ENCODE measurements at places on chromosomes 11 and 22. TPM values are rescaled to one million over a fixed set of nuclear protein-coding genes. Genes with fewer than 3 reads are reported as not detected.

The RPL27A gene
- polyA plus RNA-seq: 3,212 TPM

The TFIP11 gene
- polyA plus RNA-seq: 21.4 TPM

DNA sequence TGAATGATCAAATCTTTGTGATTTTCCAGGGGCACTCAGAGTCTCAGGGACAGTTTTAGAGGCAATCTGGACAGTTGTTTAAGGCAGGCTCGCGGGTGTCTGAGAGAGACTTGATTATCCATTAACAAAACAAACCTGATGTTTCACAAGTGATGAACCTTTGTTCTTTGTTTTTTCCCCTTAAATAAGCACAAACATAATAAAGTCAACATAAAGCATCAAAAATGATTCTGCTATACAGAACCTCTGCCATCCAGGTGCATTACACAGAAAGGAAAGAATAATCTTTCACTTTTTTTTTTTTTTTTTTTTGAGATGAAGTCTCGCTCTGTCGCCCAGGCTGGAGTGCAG, 13.2 kb downstream of the BID start:
- no peak for DNase-seq

- no peak for DNase-seq
Observed at GRCh38 chr11:33059331-33060007, 20.1 kb downstream of the TCP11L1 start.

DNA sequence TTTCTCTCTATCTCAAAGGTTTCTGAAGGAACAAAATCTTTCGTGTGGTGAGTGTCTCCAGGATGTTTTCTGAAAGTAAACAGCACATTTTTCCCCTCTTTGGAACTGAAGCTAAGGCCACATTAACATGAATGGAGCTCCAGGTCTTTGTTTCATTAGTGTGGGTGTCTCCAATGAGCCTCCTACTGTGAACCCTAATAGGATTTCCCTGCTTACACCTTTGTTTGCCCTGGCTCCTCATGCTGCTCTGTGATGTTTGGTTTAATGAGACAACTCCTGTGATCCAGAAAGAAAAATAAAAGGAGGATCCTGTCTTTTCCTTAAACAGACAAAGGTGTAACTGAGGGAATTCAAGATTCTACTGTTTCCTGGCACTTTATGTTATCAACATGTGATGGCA, 76.9 kb upstream of the SLC6A5 start:
- DNase-seq: no peak

DNA sequence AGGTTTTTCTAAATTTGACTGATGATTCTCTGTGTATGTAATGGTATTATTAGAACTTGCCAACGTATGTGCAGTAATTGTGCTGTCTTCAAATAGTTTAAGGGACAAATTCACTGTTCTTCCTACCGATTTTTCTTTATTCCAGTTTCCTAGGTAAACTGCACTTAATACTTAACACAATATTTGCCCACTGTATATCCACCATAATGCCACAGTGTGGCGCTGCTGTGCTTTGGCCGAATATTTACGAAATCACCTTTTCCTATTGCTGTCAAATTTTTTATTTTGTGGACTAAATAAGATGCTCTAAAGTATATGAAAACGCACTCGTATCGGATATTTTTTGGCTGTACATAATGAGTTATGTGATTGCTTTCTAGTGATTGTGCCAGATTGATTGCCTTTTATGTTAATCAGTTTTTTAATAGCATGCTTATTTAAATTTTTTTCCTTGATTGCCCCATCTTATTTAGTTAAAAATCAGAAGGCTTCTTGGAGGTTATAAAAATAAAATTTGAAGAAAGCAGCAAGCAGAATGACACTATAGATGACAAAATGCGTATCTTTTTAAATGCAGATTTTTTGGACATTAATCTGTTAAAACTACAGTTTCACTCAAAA, 10.5 kb downstream of the AASDHPPT start:
- peak; percentile 66 for DNase-seq

GRCh38 chr11:36692704-36693103, 94.7 kb upstream of the RAG2 start:
- DNase-seq: no peak

DNA sequence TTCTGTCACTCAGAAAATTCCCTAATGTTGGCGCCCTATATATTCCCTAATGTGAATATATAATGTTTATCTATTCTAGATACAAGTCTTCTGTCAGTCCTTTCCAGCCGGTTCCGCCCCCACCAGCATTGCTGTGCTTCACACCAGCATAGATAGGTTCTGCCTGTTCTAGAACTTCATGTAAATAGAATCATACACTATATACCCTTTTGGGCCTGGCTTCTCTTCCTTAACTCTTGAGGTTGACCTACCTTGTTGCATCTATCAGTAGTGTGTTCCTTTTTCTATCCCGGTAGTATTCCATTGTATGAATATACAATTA, 34.6 kb downstream of the OTOG start:
- no peak for DNase-seq

DNA sequence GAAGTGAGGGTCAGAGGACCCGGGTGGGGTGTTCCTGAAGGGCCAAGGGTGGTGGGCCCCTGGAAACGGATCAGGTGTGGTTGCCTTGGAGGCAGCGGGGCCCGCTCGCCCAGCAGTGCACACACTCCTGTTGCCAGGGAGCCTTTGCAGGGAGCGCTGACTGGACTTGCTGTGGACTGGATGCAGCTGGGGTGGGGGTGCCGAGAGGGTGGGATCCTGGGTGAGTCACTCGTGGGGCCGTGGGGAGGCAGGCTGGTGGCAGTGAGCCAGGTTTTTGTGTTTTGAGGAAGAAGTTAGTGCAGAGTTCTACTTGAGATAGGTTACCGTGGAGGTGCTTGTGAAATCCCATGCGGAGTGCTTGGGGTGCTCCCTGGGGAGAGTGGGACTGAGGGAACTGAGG, 1.3 kb downstream of the MRPL23 start:
- DNase-seq: no peak

The TEX12 gene
- 0.32 TPM for polyA plus RNA-seq

- DNase-seq: no peak
Observed at GRCh38 chr22:35795476-35795875, 77.8 kb downstream of the APOL5 start.

DNA sequence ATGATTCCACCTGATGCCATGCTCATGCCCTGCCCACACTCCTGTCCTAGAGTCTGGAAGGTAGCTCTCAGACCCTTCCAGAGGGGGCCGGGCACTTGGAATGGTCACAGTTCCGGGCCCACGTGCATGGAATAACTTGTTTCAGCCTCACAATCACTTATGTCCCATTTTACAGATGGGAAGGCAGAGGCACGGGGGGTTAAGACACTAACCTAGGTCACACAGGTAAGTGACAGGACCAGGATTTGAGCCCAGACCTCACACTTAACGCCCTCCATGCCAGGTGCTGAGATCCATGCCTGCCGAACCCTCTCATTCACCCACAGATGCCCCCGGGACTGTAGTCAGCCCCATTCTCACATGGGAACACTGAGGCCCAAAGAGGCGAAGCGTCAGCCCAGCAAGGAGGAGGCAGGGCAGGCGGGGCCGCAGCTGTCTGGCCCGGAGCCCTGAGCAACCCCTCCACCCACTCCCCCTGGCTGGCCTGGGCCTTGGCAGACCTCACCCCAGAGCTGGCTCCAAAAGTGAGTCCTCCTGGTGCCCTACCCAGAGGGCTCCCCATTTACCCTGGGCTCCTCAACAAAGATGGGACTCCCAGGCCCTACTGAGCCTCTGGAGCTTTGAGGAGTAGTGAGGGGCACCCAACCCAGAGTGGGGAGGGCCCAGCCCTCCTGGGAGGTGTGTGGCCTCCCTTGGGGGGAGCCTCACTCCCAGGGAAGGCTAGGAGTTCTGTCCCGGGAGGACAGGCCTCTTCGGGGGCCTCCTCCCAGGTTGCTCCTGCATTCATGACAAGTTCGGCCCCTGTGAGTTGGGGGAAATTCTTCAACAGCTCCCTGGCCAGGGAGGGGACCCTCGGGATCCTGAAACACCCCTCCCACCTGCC, 2.4 kb upstream of the ALDH3B1 start:
- no peak for DNase-seq

DNA sequence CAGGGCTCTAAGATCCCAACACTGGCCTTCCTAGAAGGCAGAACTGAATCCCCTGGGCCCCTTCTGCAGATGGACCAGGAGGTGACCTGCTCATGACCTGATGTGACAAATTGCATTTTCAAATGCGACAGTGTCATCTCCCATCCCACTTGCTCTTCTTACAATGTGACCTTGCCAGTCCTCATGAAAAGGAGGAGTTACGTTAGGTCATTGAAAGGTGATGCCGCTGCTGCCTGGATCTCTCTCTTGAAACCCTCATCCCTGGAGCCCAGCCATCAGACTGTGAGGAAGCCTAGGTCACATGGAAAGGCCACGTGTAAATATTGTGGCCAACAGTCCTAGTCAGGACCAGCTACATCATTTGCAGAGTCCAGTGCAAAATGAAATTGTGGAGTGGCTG, 5.7 kb upstream of the C1QTNF4 start:
- no peak for DNase-seq

DNA sequence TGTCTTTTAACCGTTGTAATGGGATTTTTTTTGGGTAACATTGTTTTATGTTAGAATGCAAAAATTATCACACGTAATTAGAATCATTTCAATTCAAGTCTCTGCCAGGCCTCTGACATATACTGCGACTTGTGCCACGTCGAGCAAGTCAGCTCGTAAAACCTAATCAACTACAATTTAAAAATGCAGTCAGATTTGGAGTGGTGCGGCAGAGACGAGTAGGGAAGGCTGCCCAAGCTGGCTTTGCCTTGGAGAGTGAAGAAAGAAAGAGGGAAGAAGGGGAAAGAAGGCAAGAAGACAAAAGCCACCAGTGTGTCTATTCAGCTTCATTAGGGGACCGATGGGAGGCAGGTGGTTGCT, 110.7 kb downstream of the MIAT start:
- no peak for DNase-seq

The SEPTIN5 gene
- 95.0 TPM for polyA plus RNA-seq

- DNase-seq: no peak
Observed at GRCh38 chr11:112795142-112795815, 165.9 kb upstream of the NCAM1 start.

DNA sequence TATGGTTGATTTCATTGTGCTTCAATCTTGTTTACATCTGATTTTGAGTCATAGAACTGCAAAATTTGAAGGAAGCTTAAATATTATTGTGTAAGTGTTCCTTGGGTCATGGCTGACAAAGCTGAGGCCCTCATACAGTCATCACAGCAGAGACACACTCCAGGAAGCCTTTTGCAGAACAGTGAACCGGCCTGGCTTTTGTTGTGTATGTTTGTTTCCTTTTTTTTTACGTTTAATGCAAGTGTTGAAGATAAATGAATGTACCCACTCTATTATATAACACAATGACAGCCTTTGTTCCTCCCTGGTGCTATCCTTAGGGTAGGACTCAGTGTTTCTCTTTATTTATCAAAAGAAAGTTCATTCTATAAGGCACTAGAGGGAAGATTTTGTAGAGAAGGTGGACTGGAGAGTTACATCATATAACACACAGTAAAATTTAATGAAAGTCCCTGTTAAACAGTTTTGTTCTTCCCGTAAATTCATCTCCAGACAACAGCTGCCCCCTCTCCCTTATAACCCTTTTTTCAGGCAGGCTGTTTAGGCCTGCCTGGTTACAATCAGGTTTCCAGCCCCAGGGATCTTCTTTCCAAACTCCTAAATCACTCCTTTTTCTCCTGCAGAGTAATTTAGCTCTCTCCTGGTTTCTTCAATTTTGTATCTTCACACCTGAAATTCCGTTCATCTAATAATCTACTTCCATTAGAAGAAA, 34.3 kb upstream of the CSTF3 start:
- DNase-seq: no peak

GRCh38 chr22:49533886-49534285, 293.8 kb downstream of the BRD1 start:
- DNase-seq: no peak

DNA sequence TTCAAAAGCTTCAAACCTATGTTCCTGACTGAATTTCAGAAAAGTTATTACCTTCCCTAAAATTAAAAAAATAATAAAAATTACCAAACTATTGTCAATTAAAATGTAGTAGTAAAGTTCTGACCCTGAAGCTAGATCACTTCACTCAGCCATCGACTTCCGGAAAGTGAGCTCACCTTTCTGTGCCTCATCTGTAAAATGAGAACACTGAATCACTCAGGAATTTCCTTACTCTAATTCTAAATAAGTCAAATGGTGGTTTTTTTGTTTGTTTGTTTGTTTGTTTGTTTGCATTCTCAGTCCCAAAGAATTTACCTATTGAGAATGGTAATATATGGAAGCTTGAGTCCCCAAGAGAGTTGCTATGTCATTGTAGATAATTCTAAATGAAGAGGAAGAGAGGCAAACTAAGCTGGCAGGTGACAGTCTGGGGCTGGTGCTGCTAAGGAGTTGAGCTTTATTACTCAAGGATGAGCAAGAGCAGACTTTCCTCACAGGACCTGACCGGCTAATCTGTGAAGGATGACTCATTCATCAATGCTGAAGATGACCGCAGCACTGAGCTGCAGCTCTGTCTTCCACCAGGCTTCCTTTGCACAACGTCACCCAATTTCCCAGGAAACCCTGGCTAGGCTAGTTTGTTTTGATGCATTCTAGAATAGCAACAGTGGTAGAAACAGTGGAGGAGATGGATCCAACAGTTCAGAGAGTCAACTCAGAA, 248.8 kb downstream of the RAB38 start:
- no peak for DNase-seq

GRCh38 chr11:131841028-131841427, 470.6 kb downstream of the NTM start:
- DNase-seq: no peak

The UCP3 gene
- polyA plus RNA-seq: 1.5 TPM

- no peak for DNase-seq
Observed at GRCh38 chr11:61880031-61880430, 11.3 kb downstream of the FADS3 start.

DNA sequence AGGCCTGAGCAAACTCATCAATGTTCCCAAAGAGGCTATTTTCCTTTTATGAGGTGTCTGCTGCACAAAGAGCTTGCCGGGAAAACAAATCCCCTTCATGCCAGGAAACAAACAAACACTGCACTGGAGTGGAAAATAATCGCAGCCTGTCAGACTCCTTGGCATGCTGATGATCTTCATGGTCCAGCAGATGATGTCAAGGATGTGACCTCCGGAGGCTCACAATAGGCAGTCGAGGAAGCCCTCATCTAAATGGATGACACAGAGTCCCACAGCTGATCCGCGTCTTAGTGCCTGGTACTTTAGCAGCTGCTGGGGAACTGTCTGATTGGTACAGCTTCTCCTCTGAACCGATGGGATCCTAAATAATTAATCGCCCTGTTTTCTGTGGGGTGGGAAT, 187.6 kb downstream of the TENM4 start:
- DNase-seq: no peak

- no peak for DNase-seq
Observed at GRCh38 chr11:76610871-76611475, 59.6 kb downstream of the LRRC32 start.

The EHF gene
- not detected for polyA plus RNA-seq
